Stimulated activated naive CD4-positive, alpha-beta T cell treated with Interleukin-2 at 50 U/mL for 16 hours (primary cell): ENCODE measurements at places on chromosomes 4 and X.

- DNase-seq, result no peak
Measured at GRCh38 chr4:141339966-141340365, 119.3 kb downstream of the ZNF330 start.

- no peak for DNase-seq
Measured at GRCh38 chr4:173038192-173038896, 130.3 kb upstream of the GALNT7 start.

DNA sequence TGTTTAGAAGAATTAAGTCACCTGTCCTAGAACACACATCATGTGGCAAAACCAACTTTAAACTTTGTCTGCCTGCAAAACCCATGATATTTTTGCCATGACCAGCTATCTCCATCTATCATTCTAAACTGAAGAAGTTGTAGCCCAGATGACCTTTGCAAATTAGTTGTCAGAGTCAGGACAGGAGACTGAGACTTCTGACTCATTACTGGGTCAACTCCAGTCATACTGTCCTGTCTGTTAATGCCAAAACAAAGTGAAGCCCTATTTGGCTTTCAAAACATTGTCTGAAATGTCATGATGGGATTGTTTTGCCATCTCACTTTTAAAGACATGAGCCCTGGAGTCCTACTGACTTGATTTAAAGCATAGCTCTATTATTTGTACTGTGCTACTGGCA is 365.7 kb upstream of the CPEB2 start:
- DNase-seq, result no peak

GRCh38 chr4:139191373-139191772 is 14.4 kb upstream of the ELF2 start:
- DNase-seq, result no peak

- no peak for DNase-seq
Measured at GRCh38 chr4:174449944-174450785, 72.1 kb downstream of the HPGD start.

DNA sequence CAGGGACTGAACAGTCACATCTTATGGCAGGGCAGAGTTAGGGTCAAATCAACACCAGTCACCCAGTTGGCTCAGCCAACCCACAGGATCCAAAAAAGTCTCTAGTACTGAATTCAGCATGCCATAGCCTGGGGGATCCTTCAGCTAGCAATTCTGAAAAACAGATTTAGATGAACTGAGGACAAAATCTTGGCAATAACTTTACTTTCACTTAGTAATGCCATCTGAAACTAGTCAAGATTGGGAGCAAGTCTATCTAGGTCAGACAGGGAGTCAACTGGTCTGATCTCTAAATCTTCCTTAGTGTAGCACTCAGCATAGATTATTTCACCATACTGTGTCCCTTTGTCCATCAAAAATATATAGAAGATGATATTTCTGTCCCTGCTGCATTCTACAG is 76.0 kb downstream of the HHIP start:
- no peak for DNase-seq

- DNase-seq, result no peak
Measured at GRCh38 chrX:9745417-9746115, 20.1 kb downstream of the GPR143 start.

DNA sequence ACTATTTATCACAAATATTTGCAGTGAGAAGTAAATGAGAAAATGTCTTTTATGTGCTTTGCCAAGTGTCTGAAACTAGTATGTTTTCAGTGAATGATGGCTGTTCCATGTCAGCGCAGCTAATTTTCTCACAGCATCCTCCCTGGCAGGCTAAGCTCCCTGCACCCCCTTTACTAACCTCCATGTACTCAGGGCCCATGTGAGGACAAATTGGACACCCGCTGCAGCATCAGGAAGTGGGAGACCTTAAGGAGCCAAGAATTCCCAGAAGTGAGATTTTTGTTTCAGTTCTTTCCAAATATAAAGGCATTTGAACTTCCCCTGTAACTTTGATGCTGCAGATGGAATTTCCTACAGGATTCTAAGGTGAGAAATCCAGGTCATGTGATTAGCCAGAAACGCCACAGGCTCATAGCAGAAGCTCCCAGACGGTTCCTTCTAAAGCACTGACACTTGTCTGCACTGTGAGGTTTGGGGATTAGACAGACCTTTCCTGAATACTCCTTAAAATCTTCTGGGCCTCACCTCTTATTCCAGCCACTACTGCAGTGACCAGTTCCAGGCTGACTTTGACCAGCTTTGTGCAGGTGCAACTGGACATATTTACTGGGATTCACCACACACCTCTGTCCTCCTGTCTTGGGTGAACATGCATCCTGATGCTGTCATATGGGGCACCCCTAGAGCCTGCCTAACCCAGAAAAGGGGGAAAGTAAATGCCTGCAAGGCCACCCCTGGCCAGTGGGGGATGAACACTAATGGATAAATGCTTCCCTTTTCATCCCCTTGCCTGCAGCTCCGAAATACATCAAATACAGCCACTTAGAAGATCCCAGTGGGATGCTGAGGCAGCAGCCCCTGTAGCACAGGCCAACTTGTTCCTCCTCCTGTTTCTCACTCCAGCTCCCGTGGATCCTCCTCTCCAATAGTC is 45.9 kb downstream of the LGI2 start:
- DNase-seq, result no peak

DNA sequence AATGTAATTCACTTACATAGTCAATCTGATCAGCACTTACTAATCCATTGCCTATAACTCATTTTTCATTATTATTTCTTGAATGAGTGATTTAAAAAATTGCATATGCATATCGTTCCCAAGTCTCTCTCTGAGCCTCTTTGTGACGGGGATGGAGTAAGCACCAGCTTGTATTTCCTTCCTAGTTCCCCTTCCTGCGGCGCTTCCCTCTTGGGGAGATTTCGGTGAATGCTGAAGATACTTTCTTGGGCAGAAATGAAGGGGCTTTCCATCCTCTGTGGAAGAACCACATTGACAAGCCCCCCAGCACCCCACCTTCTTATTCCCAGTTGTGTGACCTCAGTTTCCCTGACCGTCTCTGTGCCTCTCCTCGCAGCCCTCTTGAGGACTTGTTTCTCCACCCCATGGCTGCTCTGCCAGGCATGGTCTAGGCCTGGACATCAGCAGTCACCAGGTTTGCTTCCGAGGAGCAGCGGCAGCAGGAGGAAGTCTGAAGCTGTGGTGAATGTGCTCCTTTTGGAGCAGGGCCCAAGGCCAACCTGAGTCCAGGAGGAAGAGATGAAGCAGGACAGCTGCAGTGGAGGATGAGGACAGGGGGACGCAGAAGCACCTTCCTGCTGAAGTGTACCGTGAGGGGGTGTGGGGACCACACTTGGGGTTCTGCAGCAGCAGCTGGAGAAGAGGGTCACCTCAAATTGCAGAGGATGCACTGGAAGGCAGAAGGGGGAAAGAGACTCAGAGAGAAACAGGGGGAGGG is 124.9 kb downstream of the IRF2 start:
- no peak for DNase-seq

GRCh38 chr4:26400132-26400531 is 79.3 kb downstream of the RBPJ start:
- no peak for DNase-seq

DNA sequence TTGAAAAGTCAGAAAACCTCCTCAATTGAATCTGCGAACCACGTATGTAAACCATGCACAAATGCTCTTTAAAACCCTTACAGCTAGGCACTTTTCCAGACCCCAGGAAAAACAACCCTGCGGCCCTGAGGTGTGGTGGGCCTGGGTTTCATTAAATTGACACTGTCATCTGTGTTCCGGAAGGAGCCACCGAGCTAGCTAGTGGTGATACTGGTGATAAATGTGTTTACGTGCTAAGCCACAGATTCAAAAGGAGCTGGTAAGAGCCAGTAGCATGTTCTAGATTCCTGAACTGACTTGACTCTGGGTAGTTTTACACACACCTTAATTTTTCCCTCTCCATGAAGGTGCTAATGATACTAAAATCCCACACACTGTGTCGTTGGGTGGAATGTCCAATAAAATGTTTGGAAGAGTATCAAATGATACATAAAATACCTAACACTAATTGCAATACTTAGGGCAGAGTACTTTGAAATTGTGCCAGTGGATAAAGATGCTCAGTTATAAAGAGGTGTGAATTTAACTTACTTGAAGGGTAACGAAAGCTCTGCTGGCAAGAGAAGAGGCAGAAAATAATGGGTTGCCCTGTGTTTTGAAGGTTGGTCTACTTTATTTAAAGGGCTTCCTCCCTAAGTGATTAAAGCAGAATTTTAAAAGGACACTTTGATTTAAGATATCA is 8.5 kb downstream of the SMS start:
- no peak for DNase-seq

- no peak for DNase-seq
Measured at GRCh38 chr4:151692443-151692782, 68.4 kb downstream of the GATB start.

GRCh38 chrX:63400340-63400739 is 49.2 kb upstream of the SPIN4 start:
- DNase-seq, result no peak

DNA sequence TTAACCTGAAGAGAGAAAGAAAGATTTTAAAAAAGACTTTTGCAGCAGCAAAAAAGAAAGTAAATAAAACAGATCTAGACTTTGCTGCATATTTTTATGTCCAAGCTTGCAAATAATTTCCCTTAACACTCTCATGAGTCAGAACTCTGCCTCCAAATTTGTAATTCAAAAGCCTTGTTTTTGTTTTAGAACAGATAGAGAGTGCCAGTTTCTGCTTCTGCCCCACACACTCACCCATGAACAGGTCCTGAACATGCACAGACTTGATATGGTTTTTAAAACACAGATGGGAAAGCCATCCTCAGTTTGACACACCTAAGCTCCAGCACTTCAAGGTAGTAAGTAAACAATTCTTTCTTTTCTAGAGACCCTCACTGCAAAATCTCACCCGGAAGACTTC is 39.7 kb upstream of the VCX3B start:
- DNase-seq, result no peak

- DNase-seq, result no peak
Measured at GRCh38 chr4:79854856-79855502, 218.1 kb downstream of the ANTXR2 start.

DNA sequence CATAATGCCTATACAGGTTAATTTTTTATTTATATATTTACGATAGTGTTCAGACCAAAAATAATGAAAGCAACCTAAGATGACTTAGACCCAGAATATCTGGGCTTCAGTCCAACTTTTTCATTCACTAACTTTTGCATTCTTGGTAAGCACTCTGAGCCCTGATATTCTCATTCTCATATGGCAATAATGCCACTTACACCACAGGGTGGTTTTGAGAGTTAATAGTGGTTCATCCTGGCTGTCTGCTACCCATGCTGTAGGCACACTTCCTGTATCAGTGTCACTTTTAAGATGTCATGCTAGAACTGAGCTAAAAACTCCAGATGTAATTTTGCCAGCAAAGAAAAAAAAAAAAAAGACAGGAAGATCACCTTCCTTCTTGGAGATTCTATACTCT is 508.7 kb upstream of the FMR1 start:
- DNase-seq, result no peak

GRCh38 chr4:7058792-7059191 is 9.1 kb downstream of the GRPEL1 start:
- DNase-seq, result no peak

GRCh38 chr4:185592438-185592837 is 57.1 kb upstream of the PDLIM3 start:
- no peak for DNase-seq

DNA sequence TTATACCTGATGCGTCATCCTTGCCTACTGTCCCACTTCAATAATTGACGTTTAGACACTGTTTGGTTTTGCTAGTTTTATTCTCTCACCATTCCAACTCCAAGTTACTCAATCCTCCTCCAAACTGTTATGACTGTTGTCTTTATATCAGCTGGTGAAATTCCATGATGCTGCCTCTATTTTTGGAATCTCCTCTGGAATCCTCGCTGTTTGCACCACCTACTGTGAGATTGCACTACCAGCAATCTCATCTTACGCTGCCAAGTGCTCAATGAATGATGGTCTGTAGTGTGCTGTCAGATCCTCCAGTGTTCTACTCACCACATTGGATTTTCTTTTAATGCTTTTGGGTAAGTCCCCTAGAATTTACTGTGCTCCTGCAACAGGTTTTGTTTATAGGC is 13.2 kb upstream of the PCDH18 start:
- no peak for DNase-seq

DNA sequence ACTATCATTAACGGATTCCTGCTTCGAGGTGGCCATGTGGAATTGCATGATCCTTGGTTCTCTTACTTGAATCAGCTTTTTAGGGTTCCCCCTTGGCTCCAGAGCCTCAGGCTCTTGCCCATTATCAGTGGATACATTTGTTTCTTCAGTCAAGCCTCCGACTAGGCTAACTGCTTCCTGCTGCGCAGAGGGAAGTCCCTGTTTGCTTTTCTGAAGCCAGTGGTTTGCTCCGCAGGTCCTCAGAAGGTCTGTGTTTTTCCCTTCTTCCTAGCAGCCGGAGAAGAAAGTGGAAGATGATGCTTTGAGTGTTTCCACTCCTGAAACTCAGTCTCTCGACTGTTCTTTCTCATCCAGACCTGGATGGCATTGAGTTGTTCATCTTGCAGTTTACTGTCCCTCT is 20.6 kb downstream of the SRD5A3 start:
- DNase-seq, result no peak

- DNase-seq, result no peak
Measured at GRCh38 chr4:40214661-40215418, 18.0 kb downstream of the RHOH start.

- DNase-seq, result no peak
Measured at GRCh38 chr4:107380190-107380589, 339.8 kb downstream of the PAPSS1 start.

GRCh38 chrX:131359611-131360010 is 70.5 kb upstream of the IGSF1 start:
- no peak for DNase-seq

- DNase-seq, result no peak
Measured at GRCh38 chr4:169260217-169260866, 10.4 kb downstream of the SH3RF1 start.

DNA sequence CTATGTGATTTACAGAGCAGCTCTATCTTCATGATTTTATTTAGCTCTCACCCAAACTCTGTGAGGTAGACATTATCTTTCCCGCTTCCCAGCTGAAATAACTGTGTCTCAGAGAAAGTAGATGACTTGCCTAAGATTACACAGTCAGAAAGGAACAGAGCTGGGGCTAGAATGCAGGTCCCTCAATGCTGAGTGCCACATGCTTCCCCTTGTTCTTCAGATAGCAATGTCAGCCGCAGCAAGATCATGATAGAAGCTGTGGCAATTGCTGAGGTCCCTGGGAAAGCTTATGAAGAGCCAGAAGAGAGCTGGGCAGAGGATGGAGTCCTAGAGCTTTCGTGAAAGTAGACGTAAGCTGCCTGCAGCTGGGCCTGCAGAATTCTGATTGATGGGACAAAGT is 11.1 kb upstream of the GABRE start:
- DNase-seq, result no peak

GRCh38 chr4:35948171-35948570 is 296.1 kb downstream of the ARAP2 start:
- no peak for DNase-seq

GRCh38 chrX:56759736-56760409 is 30.8 kb downstream of the NBDY start:
- no peak for DNase-seq
